Activated CD8-positive, alpha-beta memory T cell treated with anti-CD3 and anti-CD28 coated beads, Interleukin-2, amount 50 U/mL, for 4 hours (primary cell): ENCODE measurements at places on chromosomes 5 and 9.

DNA sequence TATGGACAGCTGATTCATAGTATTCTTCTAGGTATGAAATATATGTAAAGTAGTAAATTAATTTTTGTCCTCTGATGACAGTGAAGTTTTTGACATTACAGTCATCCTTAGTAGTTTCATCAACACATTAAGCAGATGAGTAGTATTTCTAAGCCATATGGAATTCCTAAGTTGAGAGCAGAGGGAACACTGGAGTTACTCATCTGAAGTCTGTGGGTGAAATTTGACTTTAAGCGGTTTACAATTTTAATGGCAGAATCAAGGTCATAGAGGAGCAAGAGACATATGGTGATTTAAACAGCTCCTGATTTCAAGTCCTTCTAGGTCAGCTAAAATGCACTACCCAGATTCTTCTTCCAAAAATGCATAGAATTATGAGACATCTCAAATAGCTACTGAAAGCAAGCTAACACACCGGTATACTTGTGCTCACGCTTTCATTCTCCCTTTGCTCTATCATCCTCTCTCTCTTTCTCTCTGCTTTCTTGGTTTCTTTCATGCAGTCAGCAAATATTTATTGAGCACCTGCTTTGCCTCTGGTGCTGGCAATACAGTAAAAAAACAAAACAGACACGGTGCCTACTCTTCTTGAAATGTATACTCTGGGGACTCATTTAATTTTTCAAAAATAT is 235.9 kb downstream of the FER start:
- no peak for DNase-seq

DNA sequence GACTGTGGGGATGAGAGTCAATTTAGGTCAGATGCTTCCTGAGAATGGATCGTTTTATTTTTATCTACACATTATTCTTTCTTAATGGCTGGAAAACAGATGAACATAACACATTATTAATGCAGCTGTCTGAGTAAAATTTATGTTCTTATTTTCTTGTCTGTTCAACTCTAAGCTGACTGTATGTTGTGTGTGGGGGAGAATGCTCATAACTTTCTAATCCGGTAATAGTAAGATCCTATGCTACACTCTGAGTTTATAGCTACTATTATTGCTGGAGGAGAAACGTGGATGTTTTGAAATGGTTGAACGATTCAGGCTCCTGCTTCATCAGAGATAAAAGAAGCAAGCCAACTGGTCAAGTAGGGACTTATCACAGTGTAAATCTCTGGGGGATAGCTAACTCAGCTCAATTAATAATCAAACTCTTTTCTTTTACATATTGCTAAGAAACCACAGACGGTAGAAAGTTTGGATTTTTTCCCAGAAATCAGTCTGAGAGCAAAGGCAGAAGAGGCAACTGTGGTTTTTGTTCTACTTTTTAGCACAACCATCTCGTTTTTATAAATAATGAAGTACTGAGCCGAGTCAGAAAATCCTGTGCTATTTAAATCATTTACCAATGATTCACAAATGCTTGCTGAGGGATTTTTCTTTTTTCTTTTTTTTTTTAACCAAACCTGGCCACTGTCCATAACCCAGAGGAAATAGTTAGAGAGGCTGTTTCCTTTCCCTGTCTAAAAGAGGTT is 265.0 kb upstream of the FAM174A start:
- no peak for DNase-seq

- DNase-seq, result no peak
These were observed 16.6 kb upstream of the PAPPA start for GRCh38 chr9:116137010-116137409.

DNA sequence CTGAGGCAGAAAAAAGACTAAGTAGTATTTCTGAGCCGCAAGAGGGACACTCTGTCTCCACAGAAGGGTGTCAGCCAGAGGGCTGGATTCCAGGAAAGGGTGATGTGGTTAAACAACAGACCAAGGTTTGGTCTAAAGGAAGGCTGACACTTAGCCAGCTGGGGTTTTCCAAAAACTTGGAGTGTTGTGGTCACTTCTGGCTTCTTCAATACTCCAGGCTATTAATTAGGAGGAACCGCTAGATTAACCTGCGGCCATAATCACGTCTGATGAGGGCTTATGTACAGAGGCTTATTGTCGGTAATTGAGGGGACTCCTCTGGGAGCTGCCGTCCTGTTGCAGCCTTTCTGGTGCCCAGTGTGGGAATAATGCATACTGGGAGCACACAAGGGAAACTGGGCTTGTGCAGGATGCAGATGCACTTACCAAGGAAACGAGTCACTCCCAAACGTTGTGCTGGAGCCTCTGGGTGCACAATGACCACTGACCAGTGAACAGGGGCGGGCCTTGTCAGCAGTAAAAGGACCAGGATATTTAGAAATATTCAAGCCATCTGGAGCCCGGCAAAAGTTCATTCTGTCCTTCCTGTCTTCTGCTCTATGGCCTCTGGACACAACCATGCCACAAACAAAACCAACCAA is 70.2 kb upstream of the TUT7 start:
- DNase-seq, result no peak

- DNase-seq, result no peak
These were observed 1157.4 kb upstream of the CDH18 start for GRCh38 chr5:21145376-21145775.

DNA sequence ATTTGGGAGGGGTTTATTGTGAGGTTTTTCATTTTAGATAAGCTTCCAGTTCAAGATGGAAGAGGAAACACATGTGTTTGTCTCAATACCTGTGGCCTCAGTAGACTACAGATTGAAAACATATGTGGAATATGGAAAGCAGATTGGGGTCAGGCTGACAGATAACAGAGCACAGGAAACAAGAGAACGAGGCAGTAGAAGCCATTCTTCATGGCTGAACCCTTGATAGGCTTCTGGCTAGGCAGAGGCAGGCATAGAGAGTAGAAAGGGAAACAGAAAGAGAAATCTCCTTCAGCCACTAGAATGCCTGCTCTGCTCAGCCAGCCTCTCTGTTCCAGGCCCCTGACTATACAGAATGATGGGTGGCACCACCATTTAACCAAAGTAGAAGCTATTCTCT is 152.5 kb downstream of the MUSK start:
- DNase-seq, result no peak
